ENCODE measurements at places on chromosomes 16 and 17.

GRCh38 chr16:1283296-1283695 is 26.1 kb upstream of the UBE2I start:
- DNase-seq, result no peak

DNA sequence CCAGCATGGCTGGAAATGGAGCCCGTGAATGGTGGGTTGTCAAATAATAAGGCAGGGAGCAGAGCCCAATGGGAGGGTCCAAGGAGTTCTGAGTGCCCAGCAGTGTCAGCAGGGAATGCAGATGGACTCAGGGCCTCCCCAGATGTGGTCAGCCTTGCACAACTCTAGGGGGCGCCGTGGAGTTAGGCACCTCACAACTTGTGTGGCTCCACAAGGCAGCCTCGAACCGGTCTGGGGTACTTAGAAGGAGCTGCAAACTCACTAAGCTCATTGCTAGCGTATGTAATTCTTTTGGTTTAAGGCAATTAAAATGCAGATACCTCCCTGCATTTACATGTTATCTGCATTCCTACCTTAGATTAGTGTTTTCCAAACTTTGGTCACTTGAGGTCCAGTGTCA is 18.1 kb downstream of the IRF8 start:
- no peak for DNase-seq

- no peak for DNase-seq
Observed at GRCh38 chr16:85645021-85645589, 32.0 kb downstream of the GSE1 start.

DNA sequence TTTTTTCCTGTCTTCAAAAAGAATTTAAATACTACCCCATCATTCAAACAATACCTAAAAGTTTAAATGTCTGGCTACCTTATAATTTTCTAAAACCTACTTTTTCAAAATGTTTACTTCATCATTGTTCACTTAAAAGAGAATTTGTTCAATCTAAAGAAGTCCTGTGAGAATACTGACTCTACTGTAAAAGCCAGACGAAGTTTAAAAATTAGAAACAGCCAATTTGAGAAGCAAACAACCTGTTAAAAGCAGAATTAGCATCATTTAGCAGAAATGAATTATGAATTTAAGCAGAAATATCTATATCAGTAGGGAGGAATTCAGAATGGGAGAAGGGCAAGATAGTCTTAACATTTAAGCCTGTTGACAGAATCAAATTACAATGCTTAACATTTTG is 2.1 kb downstream of the SKA2 start:
- DNase-seq, result no peak

GRCh38 chr17:31112001-31112661 is 17.4 kb downstream of the NF1 start:
- no peak for DNase-seq

Data from germinal center (tissue), 1 donor.